Immature natural killer cell (primary cell): ENCODE measurements at places on chromosomes 5 and 9. TPM values are rescaled to one million over a fixed set of nuclear protein-coding genes. Genes with fewer than 3 reads are reported as not detected.
A peak's percentile ranks its signal among the peaks of the same experiment; 100 is the strongest.

The FRRS1L gene
- polyA plus RNA-seq, result not detected

The TMEM174 gene
- not detected for polyA plus RNA-seq

The TMEFF1 gene
- polyA plus RNA-seq, result not detected

The SLC9A3 gene
- 1.5 TPM for polyA plus RNA-seq

The PCDHGA4 gene
- polyA plus RNA-seq, result 0.10 TPM

The MUSK gene
- not detected for polyA plus RNA-seq

GRCh38 chr5:167481345-167481744 is 810.1 kb upstream of the WWC1 start:
- no peaks in the 10 kb centered on the region for H3K4me1 ChIP-seq
- H3K27ac ChIP-seq, result no peak overlapping the region
- H3K4me3 ChIP-seq, result no peak overlapping the region

DNA sequence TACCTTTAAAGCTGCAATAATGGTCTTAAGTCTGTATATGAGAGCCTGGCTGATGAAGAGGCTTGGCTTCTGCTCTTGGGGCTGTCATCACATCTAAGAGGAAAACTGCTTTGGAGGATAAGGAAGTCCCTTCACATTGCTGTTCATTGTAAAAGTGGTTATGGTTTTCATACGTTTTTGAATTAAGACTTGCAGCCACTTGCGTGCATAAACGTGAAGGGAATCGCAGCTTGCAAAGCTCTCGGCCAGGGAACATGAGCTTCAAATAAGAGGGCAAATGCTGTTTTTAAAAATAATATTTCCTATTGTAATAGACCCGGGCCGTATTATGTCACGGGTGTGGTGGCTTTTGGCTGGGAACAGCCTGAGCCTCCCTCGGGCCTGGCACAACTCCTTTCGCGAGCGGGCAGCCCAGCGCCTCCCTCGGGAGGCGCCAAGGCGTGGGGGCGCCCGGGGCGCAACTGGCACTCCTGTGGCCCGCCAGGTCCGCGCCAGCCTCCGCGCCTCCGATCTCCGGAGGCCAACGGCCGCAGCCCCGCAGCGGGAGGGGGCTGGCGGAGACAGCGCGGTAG is 538 bp upstream of the ARHGEF28 start:
- DNase-seq, result no peak
- peaks cover 5% of the 10 kb centered on the region for H3K27me3 ChIP-seq
- no peaks in the 10 kb centered on the region for H3K36me3 ChIP-seq
- peak overlapping the region; percentile 82 for H3K27ac ChIP-seq
- peaks cover 16% of the 10 kb centered on the region for H3K4me1 ChIP-seq

DNA sequence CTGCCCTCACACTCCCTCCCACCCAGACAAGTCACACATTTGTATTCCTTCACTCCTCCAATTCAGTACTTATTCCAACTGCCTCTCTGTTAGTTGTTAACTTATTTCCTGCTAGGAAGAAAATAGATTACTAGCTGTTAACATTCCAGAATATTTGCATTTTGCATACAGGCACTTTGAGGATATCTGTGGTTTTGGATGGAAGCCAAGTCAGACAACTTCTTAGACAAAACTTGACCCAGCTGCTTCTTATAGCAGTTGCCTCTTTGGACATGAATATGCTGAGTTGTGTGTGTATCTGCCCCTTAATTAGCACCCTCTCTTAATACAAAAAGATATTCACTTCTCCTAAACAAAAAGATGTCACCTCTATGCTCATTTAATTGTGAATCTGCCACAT is 1280.6 kb upstream of the ACO1 start:
- no peaks in the 10 kb centered on the region for H3K27me3 ChIP-seq
- no peak overlapping the region for H3K4me3 ChIP-seq
- DNase-seq, result no peak
- no peaks in the 10 kb centered on the region for H3K36me3 ChIP-seq
- no peak overlapping the region for H3K27ac ChIP-seq

DNA sequence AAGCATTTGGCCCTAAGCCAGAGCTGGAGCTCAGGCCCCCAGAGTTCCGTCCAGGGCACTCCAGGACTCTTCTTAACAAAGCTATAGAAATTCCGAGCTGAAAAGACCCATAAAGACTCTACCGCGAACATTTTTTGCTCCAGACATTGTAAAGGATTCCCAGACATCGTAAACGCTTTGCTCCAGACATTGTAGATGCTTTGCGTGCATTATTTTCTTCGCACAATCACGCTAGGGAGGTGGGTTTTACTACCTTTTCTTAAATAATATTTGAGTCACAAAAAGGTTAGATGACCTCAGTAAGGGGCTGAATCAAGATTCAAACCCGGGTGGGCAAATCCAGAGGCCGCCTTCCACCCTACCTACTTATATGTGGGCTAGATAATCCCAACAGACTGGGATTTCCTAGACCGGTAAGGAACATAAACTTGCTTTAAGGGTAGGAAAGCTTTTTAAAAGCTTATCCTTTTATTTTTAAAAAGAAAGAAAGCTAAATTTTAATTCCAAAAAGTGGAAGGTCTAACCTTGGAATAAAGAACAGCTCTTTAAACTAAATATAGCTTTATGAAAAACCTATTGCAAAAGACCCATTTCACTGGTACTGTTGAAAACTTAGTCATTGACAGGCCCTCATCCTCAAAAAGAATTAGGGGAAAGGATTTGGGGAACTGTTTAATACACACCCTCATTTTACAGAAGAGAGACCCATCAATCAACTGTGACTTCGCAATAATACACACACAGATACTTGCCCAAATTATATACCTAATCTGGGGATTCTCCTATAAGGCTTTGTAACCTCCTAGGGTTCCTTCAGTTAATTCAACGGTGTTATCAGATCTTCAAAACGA is 822 bp upstream of the TNIP1 start:
- no peak for DNase-seq
- peaks cover 2% of the 10 kb centered on the region for H3K27me3 ChIP-seq
- peaks cover 65% of the 10 kb centered on the region for H3K4me1 ChIP-seq
- peaks cover 9% of the 10 kb centered on the region for H3K36me3 ChIP-seq
- H3K4me3 ChIP-seq, result peak overlapping the region; percentile 91
- peak overlapping the region; percentile 96 for H3K27ac ChIP-seq

DNA sequence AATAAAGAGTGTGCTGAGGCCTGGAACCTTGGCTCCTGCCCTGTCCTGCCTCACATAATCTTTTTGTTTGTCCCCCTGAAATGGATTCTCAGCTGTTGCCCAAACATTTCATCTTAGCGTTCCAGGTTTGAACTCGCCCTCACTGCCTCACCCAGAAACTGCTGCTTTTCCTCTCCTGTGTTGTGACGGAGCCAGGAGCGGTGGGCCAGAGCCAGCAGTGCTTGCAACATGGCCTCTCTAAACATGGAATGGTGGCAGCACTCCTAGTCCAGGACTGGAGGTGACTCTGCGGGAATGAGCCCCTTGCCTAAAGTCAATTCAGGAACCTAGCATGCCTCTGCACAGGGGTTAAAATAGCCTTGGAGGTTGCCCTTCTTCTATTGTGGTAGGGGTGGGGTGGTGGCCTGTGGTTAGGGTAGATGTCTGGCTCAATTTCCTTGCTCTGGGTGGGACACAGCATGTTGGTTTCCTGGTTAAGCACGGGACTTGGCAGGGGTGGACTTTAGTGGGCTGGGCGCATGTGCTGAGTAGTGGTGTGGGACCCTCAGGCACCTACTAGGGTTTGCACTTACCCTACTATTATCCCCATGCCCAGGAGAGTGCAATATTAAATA is 101.6 kb downstream of the SLC25A46 start:
- no peaks in the 10 kb centered on the region for H3K4me1 ChIP-seq
- H3K36me3 ChIP-seq, result no peaks in the 10 kb centered on the region
- H3K27me3 ChIP-seq, result no peaks in the 10 kb centered on the region
- no peak for DNase-seq

DNA sequence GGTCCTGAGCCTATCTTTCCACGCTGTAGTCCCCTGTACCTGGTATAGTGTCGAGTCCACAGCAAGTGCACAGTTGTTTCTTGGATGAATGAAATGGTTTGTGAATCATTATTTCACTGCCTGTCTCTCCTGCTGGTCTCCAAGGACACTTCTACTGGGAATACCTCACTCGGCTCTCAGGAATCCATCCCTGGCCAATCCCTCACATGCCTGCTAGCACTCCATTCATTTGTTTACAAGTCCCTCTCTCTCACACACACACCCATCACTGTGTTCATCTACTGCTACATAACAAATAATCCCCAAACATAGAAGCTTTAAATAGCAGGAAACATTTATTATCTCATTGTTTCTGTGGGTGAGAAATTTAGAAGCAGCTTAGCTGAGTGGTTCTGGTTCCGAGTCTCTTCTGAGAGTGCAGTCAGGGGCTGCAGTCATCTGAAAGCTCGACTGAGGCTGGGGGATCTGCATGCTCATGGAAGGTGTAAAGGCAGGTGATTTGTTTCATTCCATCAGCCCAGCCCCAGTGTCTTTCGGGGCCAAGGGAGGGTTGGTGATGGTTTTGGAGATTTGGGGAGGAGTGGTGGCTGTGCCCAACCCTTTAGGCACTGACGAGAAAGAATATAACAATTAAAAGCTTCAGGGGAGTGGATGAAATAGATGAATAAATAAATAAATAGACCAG is 132.7 kb upstream of the IER5L start:
- no peak for DNase-seq
- no peak overlapping the region for H3K4me3 ChIP-seq
- no peaks in the 10 kb centered on the region for H3K36me3 ChIP-seq
- no peaks in the 10 kb centered on the region for H3K4me1 ChIP-seq
- H3K27me3 ChIP-seq, result peaks cover 2% of the 10 kb centered on the region
- H3K27ac ChIP-seq, result no peak overlapping the region

- no peak overlapping the region for H3K4me3 ChIP-seq
- no peak overlapping the region for H3K27ac ChIP-seq
- H3K27me3 ChIP-seq, result peaks cover 30% of the 10 kb centered on the region
Measured at GRCh38 chr5:135538261-135538660, 2.5 kb upstream of the NEUROG1 start.

DNA sequence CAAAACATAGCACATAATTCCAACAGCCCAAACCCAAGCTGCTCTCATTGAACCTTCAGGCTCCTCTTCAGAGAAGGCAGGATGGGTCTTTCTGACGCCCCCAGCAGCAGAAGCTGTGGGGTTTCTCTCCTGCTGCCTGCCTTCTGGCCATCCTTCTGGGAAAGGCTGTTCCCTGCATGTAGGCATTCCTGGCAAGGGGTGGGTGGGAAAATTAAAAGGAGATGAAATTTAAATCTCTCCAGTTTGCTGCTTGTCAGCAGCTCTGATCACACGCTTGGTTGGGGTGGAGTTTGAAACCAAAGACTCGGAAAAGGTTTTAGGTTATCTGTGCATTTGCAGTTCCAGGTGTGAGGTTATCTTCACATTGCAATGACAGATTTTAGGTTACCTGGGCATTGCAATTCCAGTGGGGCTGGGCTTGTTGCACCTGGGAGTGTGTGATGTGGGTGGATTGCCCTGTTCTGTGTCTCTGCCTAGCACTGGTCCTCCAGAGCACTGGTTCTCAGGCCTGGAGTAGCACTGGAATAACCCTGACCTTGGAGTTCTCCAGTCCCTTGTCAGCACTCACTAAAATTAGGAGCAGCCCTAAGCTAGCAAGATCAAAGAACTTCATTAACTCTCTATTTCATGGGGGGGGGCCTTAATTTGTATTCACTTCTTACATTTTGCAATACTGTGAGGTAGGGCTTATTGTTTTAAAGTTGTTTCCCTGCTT is 109.7 kb downstream of the PDZD2 start:
- DNase-seq, result no peak
- H3K36me3 ChIP-seq, result no peaks in the 10 kb centered on the region
- no peak overlapping the region for H3K27ac ChIP-seq

DNA sequence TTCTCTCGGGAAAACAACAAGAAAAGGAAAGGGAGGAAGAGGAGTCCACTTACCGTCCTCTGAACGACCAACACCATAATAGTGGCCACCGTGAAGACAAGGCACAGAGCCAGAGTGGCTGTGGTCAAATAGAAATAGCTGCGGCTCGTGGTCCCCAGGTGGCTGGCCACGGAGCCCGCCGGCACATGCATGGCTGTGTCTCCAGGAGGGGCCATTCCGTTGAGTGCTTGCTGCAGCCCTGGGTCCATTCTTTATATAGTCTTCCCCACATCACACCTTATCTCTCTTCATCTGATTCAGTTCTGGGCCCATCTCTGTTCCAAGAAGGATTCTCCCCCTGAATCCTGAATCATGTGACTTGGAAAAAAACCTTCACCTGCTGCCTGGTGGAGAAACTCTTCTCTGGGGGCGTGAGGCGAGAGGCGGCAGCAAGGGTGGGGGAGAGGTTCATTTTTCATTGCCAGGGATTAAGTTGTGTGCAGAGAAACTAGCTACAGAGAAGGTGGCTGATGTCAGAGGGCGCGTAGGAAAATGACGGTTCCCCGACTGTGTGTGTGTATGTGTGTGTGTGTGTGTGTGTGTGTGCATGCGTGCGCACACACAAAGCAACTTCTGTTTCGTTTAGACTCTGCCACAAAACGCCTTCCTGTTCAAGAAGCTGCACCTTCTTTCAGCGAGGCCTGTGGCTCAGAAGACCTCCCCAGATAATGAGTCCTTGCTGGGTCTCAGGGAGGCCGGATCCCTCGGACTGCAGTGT is at the start of gene TNFSF8:
TSS of gene TNFSF8 (minus strand) at position 536 of the 757 bp plus-strand sequence. CDS start at position 248, 288 bp downstream.
- H3K4me3 ChIP-seq, result peak within 1 kb of the TSS; percentile 91
- H3K27ac ChIP-seq, result peak within 1 kb of the TSS; percentile 90
- peaks cover 7% of the 10 kb centered on the region for H3K27me3 ChIP-seq
- DNase-seq, result peak; percentile 62

- no peaks in the 10 kb centered on the region for H3K27me3 ChIP-seq
- H3K4me1 ChIP-seq, result peaks cover 25% of the 10 kb centered on the region
- no peak for DNase-seq
- no peak overlapping the region for H3K27ac ChIP-seq
- no peak overlapping the region for H3K4me3 ChIP-seq
Measured at GRCh38 chr5:151110992-151111391, 30.2 kb upstream of the TNIP1 start.

- H3K27me3 ChIP-seq, result peaks cover 9% of the 10 kb centered on the region
- peaks cover 4% of the 10 kb centered on the region for H3K36me3 ChIP-seq
- no peak overlapping the region for H3K4me3 ChIP-seq
Measured at GRCh38 chr5:179801304-179802206, 5.1 kb downstream of the MGAT4B start.

DNA sequence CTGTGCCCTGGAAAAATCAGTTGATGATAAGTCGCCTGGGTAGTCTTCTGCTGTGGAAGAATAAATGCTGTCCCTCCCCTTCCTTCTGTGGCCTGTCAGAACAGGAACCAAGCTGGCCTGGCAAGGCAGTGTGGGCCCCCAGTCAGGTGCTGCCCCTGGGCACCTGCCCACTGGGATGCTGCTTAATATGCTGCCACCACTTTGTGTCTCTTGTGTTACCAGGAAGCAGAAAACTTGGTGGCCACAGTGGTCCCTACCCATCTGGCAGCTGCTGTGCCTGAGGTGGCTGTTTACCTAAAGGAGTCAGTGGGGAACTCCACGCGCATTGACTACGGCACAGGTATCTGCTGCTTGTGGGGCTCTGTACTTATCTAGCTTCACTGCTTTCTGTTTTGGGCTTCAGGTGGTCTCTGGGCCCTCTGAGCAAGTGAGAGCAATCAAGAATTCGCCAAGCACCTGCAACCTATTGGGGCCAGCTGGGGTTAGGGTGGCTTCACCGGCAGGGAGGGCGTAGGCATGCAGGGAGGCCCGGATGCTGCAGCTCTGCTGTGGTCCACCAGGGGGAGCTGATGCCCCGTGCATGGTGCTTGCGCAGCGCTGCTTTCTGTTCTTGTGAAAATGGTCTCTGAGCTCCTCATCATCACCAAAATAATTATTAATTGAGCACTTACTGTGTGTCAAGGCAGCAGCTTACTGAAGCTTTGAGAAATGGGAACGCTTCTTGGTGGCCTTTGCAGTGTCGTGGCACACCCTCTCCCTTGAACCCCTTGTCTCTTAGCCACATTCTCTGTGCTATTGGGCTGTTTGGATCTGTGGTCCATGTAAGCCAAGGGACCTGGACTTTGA is 20.3 kb downstream of the PTPA start:
- peak; percentile 73 for DNase-seq
- peaks cover 6% of the 10 kb centered on the region for H3K4me1 ChIP-seq
- H3K36me3 ChIP-seq, result peaks cover 24% of the 10 kb centered on the region
- peaks cover 6% of the 10 kb centered on the region for H3K27me3 ChIP-seq
- H3K4me3 ChIP-seq, result no peak overlapping the region
- H3K27ac ChIP-seq, result no peak overlapping the region
